Dermis blood vessel endothelial cell (primary cell): ENCODE measurements at places on chromosomes 5 and 9. TPM values are rescaled to one million over a fixed set of nuclear protein-coding genes. Genes with fewer than 3 reads are reported as not detected.

DNA sequence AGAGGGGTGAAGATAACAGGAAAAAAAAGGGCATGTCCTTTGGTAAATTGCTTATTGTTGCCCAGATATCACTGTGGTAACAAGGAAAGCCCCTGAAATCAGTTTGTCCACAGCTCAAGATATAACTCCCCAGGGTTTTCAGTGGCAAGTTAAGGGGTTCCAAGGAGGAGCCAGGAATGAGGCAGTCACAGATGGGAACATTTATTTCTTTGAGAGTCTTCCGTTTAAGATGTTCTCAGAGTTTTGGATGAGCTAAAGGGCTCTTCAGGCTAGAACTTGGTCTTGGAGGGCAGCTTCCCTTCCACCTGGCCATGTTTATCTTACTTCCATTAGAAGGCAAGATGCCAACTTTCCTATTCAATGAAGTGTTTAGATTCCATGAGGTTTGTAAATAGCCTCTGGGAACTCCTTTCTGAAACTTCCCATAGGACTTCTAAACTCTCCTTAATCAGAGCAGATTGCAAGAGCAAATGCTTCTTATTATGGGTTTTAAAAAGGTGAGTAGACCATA lies 277.6 kb upstream of the TNC start:
- no peak for DNase-seq

GRCh38 chr9:129011761-129012181 lies 16.4 kb downstream of the SH3GLB2 start:
- DNase-seq: no peak

- DNase-seq: no peak
Measured at GRCh38 chr5:157370967-157371366, 89.0 kb upstream of the NIPAL4 start.

GRCh38 chr9:106878934-106879333 lies 16.0 kb downstream of the ZNF462 start:
- DNase-seq: peak; percentile 88

DNA sequence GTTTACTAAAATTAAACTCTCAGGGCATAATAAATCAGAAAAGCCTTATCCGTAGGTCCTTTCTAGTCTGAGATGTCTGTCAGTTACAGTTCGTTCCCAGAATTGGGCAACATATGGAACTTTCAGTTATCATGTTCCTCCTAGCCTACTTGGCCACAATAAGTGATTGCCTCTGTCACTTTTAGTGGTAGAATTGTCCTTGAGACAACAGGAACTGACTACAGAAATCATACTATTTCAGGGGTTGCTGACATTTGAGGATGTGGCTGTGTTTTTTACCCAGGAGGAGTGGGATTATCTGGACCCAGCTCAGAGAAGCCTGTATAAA lies 956 bp downstream of the ZNF189 start:
- DNase-seq: peak; percentile 19

FSTL4 gene
- total RNA-seq: under 0.01 and 0.09 TPM in 2 replicates

NMUR2 gene
- total RNA-seq: not detected in 2 replicates
